ENCODE measurements at places on chromosomes 5 and 9.

GRCh38 chr5:126251024-126251423 is 172.2 kb upstream of the GRAMD2B start:
- no peak for DNase-seq

GRCh38 chr5:65133477-65134110 is 348.1 kb downstream of the ADAMTS6 start:
- DNase-seq = no peak

DNA sequence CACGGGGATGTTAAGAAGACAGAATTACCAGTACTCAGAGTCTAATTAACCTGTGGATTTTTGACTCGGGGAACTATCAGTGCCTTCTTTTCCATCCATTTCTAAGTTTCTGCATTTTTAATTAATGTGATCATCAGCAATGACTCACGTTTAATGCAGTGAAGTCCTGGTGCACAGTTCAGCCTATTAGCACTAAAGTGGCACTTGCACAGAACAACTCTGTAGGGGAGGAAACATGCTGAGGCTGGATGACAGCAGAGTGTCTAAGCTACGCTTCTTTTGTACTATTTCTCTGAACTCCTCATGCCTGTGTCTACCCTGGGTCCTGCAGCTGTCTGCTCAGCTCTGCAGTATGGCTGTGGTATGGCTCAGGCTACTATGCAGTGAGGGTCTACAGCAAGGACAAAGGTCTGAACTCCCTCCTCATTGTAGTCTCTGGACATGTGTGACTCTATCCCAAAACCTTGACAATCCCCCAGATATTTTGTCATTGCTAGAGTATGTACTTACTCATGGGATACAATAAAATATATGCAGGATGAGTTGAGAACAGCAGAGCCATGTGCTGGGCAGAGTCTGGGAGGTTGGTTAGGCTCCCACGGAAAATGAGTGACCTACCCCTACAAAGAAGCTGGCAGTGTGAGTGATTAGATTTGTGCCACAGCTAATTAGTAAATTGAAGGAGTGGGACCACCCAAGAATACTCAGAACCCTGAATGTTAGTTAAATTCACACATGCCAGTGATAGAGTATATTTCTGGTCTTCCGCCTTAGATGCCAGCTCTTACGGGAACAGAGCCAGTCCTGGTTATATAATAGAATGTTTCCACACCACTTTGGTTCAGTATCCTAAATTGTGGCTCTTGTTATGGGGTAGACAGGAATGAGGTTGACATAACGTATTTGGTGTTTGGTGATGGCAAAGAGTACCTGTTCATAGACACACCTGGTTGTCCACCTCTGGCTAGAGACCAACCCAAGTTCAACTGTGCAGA is 148.0 kb downstream of the GHR start:
- DNase-seq = no peak

DNA sequence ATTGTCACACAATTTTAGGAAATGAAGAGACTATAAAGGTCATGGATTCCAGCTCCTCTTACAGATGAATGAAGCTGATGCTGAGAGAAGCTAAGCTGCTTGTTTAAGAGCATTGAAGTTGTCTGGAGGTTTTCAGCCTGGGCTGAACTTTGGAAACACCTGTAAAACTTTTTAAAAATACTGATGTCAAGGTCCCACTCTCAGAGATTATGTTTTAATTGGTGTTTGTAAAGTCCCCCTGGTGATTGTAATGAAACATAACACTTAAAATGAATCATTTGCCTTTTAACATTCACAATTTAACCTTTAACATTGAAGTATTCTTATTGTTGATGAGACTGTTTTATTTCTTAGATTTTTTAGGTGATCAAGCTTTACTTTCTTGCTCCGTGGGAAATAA is 16.4 kb downstream of the RAD23B start:
- no peak for DNase-seq

GRCh38 chr5:59560553-59560952 is 333.0 kb downstream of the PDE4D start:
- DNase-seq = no peak

DNA sequence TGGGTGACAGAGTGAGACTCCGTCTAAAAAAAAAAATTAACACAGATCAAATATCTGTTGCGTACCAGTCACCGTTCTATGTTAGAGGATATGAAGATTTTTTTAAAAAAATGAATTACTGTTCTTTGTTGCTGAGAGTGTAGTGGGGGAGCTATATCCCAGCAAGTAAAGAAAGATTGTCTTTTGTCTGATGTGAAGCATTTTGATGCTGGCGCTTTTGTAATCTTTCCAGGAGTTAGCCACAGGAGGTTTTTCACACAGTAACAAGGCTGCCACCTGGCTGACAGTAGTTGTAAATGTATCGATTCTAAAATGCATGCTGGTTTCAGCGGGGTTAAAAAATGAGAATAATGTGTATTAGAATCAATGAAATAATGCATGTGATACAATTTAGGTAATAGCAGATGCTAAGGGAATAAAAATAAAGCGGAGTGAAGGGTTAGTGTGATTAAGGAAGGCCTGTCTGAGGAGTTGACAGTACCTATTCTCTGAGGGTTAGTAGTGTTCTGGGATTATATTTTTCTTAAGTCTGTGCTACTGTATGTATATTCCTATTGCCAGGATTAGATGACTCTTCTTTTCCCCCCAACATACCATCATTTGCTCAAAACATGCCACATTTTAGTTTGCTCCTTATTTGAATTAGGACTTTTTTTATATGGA is 3.4 kb downstream of the LMNB1 start:
- DNase-seq = no peak
